ENCODE measurements at places on chromosomes 2 and 18.

- DNase-seq = no peak
Observed at GRCh38 chr2:139622691-139623090, 842.5 kb upstream of the NXPH2 start.

DNA sequence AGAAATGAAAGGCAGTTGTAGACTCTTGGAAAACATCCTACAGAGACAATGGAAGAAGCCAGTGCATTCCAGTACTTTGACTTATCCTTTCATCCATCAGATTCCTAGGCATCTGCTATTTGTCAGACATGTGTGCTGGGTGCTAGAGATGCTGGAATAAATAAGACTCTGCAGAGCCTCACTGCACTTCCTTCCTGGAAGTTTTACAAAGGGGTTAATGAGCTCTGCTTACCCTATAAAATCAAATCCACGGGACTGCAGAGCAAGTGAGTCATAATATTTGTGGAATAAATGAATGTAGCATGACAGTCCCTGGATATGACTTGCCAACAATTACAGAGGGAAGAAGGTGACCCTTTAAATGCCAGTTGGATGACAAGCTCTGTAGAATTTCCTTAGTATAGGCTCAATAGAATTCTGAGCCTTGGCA is 52.7 kb upstream of the NPAS2 start:
- no peak for DNase-seq

DNA sequence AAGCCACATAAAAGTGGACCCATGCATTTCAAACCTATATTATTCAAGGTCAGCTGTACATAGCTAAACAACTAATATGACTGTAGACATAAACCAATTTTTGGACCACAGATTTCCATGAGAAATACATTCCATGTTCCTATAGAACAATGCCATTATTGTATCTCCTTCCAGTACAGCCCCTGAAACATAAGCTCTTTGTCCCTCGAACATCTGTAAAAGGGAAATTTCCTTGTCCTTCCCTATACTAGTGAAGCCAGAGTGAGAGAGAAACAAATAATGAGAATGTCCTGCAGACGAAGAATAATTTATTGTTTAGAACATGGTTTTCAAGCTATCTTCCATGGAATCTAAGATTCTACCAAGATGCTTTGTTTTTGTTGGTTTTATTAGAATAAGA is 75.3 kb downstream of the GORASP2 start:
- no peak for DNase-seq

- DNase-seq = no peak
Observed at GRCh38 chr2:12052796-12053195, 306.4 kb downstream of the LPIN1 start.

GRCh38 chr2:19140463-19141208 is 217.8 kb downstream of the OSR1 start:
- DNase-seq = no peak

- no peak for DNase-seq
Observed at GRCh38 chr2:36329251-36329650, 26.3 kb upstream of the CRIM1 start.

GRCh38 chr2:111694700-111695101 is 189.3 kb downstream of the ANAPC1 start:
- no peak for DNase-seq

DNA sequence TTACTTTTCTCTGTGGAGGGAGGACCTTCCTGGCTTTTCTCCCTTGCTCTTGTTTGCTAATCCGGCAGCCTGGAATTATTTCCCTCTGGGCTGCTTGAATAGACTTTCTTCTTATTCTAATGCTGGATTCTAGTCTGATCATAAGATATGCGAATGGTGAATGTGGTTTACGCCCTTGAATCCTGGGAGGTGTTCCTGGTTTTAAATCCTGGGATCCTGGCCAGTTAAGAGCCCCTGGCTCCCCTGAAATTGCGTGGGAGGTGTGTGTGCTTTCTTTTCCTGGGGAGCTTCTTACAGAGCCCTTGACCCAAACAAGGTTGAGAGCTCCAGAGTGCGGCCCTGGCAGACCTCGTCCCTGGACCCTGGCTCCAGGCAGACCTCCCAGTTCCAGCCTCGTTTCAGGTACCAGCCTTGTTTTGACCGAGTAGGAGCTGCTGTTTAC is 2.8 kb downstream of the SH3BP4 start:
- no peak for DNase-seq

- no peak for DNase-seq
Observed at GRCh38 chr18:7117390-7118355, at the start of gene LAMA1. Gene LAMA1, minus strand, starts transcription at chr18:7117797. Its CDS starts 77 bp downstream, at chr18:7117720.

DNA sequence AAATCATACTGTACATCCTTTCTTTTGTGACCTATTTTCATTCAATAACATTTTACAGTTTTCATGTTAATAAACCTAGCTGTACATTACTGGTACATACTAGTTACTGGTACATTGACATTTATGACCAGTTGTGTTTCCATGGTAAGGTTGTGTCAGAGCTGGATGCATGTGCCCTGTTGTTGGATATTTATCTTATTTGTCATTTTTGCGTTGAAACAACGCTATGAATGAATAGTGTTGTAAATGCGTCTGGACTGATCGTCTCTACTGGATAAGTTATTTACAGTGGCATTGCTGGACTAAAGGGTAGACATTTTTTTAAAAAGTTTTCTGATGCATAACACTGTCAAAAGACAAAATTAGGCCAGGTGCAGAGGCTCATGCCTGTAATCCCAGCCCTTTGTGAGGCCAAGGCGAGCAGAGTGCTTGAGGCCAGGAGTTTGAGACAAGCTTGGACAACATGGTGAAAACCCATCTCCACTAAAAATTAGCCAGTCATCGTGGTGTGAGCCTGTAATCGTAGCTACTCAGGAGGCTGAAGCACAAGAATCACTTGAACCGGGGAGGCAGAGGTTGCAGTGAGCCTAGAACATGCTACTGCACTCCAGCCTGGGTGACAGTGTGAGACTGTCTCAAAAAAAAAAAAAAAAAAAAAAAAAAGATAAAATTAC is 40.2 kb downstream of the MCFD2 start:
- no peak for DNase-seq

DNA sequence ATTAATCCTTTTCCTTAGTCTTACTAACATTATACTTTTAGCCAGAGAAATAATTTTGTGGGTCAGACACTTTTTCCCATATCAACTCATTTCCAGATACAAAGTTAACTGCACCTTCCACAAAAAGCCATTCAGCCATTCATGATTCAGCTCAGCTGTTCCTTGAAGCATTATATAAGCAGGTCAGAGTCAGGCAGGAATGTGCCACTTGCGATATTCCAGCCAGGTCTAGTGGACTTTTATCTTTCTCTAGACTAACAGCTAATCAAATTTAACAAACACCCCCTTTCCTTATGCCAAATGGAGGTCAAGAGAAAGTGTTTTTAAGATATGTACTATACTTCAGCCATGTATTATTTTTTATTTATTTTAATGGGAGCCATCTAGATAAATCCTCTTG is 75.6 kb upstream of the EPB41L3 start:
- DNase-seq = no peak

DNA sequence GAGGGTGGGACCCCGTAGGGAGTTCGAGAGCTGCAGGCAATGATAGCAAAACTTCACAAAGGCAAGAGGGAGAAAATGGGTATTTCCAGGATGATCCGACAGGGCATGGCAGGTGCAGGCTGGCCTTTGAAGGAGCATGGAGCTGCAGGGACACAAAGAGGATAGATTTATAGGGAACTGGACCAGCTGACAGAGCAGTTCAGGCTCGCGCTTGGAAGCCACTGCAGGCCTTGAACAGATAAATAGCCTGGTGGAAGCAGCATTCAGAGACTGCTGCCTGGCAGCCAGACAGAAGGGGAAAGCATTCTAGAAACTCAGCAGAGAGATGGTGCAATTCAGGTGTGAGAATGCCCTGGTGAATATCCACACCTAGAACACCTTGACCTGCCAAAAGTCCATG is 29.3 kb upstream of the CREG2 start:
- DNase-seq = no peak

- no peak for DNase-seq
Observed at GRCh38 chr2:49404108-49404507, 249.8 kb upstream of the FSHR start.

DNA sequence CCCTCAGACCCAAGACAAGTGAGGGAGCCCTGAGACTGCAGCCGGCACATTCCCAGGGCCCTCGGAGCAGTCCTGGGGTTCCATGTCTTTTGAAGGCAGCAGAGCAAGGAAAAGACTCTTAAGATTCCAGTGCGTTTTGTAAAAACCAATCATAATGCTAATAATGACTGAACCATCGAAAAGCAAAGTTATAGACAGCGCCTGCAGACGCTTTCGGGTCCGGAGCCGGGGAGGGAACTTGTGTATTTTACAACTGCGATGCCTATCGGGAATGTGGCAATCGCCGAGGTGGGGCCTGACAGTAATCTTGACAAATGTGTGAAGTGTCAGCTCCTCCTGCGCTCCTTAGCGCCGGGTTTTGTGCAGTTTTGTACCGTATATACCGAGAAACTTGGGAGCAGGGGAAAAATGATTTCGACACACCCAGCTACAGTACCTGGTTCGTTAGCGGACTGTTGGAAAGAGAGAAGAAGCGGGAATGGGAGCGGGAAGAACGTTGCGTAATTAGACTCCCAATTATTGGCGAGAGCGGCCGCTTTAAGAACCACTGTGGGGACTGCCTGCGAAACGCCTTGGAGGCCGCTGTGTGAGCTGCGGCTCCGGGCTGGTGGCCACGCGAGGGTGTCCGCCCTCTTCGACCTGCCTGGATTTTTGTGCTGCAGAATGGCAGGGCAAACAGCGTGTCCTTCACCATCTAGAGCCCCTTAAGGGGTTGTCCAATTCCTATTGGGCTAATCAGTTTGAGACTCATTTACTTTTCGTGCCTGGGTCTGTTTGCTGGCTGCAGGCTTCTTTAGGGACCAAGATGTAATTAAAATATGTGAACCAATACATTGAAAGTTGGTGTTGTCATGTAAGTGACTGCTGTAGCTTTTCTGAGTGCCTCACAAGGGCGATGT is 2.4 kb downstream of the EPAS1 start:
- no peak for DNase-seq

- DNase-seq = no peak
Observed at GRCh38 chr2:10002681-10003080, 40.7 kb upstream of the KLF11 start.

DNA sequence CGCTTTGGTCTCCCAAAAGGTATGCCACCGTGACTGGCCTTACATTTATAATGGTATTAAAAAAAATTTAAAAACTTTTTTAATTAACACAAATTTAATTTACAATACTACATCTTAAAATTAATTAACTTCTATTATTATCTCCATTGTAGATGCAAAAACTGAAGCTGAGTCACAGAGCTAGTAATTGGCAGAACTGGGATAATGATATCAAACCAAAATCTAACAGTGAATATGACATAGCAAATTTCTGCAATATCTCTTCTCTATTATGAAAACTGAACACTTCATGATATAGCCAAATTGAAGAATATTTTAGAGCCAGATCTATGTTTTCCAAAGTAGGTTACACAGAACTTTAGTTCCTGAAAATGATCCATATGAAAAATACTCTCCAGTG is 66.4 kb upstream of the CHAC2 start:
- no peak for DNase-seq

DNA sequence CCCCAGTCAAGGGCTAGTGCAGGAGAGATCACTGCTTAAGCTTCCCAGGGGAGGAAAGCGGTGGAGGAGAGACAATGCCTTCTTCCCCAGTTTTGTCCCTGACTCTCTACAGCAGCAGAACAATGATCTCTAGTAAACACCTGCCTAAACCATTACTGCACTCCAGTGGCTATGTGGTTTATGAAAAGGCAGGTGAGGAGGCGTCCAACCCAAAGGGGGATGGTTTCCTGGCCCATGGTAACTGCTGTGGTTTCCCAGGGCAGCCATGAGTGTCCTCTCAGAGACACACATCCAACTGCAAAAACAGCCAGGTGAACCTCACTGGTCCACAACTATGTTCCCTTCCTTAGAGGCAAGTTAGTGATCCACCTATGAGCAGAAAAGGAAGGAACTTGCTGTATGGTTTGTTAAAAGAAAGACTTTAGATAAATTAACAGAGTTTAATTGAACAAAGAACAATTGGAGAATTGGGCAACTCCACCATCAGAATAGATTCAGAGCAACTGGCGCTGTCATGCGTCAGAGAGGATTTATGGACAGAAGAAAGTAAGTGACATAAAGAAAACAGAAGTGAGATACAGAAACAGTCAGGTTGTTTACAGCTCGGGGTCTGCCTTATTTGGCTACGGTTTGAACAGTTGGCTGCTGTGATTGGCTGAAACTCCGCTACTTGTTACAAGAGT is 4.8 kb upstream of the TTC39C start:
- no peak for DNase-seq

GRCh38 chr2:52113338-52113737 is 1081.4 kb upstream of the NRXN1 start:
- DNase-seq = no peak

- DNase-seq = no peak
Observed at GRCh38 chr2:27122791-27123190, 824 bp upstream of the ABHD1 start.

DNA sequence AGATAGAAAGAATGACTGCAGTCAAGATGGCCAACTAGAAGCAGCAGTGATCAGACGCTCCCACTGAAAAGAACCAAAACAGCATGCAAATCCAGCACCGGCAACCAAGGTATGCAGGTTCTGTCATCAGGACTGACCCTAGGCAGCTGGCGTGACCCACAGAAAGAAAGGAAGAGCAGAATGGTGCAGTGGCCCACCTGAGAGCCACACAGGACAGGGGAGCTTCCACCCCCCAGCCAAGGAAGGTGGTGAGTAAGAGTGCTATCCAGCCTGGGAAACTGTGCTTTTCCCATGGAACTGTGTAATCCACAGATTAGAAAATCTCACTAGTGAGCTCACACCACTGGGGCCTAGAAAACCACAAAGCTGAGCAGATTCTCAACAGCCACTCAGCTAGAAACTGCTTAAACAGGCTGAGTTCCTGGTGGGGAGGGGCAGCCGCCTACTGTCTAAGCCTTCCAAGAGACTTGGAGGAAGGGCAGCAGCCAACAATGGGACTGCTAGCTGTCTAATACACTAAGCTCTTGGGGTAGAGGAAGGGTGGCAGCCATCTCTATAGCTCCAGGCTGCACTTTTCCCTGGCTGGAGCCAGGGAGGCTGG is 127.9 kb downstream of the EVA1A start:
- DNase-seq = no peak

GRCh38 chr2:55862673-55863390 is 60.8 kb downstream of the EFEMP1 start:
- DNase-seq = no peak

DNA sequence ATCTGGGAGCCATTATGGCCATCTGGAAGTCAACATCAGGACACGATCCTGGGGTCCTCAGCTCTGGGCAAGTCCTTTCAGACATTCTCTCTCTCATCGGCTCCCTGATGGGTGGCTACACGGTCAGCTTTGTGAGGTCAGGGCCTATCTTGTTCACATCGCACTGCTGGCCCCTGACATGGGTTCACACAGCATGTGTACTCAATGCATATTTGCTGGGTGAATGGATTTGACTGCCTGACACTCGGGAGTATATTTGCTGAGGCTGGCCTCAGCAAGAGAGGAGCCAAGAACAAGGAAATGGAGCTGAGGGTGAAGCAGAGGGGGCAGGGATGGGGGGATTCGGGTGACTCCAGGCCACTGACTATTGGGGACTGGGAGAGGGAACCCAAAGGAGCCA is 50.5 kb downstream of the SLC4A5 start:
- DNase-seq = no peak
